ENCODE measurements at places on chromosomes 2 and 18.

GRCh38 chr18:9506046-9506792 lies 30.9 kb downstream of the RALBP1 start:
- peak; percentile 1 for DNase-seq

DNA sequence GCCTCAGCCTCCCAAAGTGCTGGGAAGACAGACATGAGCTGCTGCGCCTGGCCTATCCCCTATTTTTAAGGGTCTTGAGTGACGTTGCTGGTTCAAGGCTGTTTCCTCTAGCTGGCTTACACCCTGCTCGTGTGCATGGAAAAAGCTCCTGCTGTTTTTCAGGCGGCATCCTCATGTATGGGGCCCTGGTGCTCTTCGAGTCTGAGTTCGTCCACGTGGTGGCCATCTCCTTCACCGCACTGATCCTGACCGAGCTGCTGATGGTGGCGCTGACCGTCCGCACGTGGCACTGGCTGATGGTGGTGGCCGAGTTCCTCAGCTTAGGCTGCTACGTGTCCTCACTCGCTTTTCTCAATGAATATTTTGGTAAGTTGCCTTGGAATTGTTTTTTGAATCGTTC lies 22.0 kb upstream of the NFATC1 start:
- no peak for DNase-seq

GRCh38 chr2:95043300-95044093 lies 18.0 kb downstream of the MAL start:
- DNase-seq: no peak

GRCh38 chr2:178404368-178404767 lies 46.6 kb downstream of the PRKRA start:
- DNase-seq: peak; percentile 53

GRCh38 chr2:239720361-239721360 lies 304.5 kb downstream of the NDUFA10 start:
- no peak for DNase-seq

- no peak for DNase-seq
These were observed 539.2 kb downstream of the SLC4A3 start for GRCh38 chr2:220166616-220167015.

GRCh38 chr18:374721-375168 lies 106.9 kb upstream of the THOC1 start:
- DNase-seq: no peak

DNA sequence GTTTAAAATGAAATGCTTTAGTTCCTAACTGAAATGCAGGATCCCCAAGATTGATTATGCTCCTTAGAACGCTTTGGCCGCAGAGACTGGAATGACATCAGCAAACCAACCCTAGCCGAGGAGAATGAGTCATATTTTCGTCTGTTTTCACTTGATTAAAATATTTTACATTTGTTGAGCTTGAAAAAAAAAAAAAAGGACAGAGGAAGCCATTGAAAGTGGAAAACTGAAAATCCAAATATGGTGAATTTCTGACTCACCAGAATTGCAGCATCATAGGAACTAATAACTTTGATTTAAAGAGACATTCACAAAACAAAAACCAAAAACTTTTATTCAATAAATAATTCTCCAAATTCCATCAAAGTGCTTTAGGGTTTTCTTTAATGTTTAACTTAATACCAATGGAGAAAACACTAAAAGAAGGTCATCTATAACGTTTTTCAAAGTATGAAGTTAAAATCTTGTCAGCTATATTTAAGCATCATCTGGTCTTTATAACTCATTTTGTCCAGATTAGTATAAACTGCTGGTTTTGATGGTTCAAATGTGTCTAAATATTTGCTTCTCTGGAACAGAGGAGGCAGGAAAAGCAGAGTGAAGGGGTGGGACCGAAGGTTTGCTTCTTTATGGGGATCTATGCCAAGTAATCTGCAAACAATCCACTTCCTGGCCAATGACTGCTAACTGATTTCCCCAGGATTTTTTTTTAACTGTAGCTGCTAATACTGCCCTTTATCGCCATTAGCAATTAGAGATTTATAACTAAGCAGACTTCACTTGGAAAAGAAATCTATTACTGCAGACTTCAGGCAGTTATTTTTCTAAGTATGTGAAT lies 30.9 kb upstream of the COL5A2 start:
- DNase-seq: peak; percentile 75

DNA sequence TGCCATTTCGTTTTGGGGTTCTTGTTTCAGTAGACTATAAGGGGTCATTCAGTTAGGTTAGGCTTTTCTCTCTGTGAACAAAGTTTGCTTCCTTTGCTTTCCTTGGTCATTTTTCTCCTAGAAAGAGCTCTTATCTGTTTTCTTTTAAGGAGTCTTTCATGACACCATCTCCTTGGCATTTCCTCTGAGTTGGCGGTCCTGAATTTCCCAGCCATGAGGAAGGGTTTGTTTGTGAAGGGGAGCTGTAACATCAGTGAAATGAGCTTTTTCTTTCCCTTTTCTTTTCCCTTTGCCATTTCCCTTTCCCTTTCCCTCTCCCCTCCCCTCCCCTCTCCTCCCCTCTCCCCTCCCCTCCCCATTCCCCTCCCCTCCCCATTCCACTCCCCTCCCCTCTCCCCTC lies 61.7 kb downstream of the MAP4K4 start:
- DNase-seq: peak; percentile 86

GRCh38 chr18:69230204-69230603 lies 170.5 kb upstream of the DOK6 start:
- no peak for DNase-seq

- no peak for DNase-seq
These were observed 15.9 kb downstream of the MYO7B start for GRCh38 chr2:127551221-127551930.

DNA sequence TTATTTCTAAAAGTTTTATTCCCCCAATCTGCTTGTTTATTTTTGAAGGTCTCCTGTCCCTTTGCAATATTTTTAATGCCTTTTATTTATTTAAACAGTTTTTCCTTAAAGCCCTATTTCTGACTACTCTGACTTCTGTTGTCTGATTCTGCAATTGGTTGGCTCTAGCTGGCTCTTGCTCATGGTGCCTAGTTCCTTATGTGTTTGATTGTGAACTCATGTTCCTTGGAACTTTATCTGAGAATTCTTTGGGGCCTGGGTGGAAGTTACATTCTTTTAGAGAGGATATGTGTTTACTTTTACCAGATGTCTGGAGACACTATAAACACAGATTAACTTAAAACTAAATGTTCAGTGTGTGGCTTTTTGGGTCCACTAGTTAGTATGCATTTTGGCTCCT lies 175.9 kb downstream of the DYSF start:
- DNase-seq: no peak

DNA sequence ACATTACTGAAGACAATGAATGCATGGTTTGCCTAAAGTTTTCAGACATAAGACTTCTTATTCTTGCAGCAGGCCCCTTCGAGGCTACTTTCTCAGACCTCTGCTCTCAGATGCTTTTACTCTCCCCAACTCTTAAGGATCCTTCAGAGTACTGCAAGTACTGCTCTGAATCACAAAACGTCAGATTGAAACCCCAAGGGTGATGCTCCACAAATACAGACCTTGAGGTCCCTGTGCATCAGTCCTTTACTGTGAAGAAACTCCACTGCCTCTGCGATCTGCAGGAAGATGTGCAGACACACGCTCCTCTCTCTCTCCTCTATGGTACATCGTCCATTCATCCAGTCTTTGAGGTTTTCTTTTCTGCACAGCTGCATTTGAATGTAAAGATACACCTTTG lies 52.8 kb downstream of the EIF2AK3 start:
- DNase-seq: no peak

GRCh38 chr2:163248376-163249253 lies 410.0 kb upstream of the KCNH7 start:
- DNase-seq: no peak

DNA sequence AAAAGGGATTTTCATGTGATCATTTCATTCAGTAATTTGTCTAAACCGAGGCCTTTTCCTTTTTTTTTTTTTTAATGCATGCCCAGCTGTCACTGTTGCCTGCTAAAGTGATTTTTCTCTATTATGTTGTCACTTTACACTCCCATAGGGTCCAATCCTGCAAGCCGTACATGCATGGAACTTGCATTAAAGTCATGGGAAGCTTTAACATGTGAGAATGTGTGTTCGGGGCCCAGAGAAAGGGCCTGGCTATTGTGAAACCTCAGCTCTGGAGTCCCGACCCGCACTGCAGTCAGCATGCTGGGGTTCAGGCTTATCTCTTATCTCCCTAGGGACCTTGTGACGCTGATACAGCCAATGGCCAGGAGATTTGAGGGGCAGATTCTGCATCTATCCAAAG lies 474.6 kb downstream of the SLC4A3 start:
- no peak for DNase-seq

GRCh38 chr18:9913151-9913525 lies 678 bp upstream of the VAPA start:
- no peak for DNase-seq

GRCh38 chr18:52000435-52000834 lies 339.6 kb upstream of the DCC start:
- DNase-seq: no peak

DNA sequence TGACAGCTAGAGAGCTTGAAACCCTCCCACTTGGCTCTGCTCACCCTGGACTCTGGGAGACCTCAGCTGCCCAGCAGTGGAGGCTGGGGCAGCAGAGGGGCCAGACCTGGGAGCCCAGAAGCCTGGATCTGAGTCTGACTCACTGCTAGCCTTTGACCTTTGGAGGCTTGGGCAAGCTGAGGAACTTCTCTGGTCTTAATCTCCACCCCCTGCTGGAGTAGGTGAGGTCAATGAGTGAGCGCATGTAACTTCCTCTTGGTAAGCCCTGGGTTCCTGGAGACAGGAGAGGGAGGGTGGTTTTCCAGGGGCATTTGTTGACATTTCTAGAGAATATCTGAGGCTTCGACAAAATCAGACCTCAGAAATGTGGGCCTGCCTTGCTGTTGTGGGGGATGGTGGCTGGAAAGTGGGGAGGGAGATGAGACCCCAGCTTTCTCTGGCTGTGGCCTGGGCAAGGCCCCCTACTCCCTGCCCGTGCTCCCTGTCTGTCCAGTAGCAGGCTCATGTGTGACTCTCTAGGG lies 73.0 kb upstream of the YWHAQ start:
- peak; percentile 81 for DNase-seq

GRCh38 chr2:27855476-27855875 lies 34.7 kb downstream of the RBKS start:
- DNase-seq: peak; percentile 57

GRCh38 chr2:206570199-206570598 lies 72.1 kb upstream of the FAM237A start:
- no peak for DNase-seq

DNA sequence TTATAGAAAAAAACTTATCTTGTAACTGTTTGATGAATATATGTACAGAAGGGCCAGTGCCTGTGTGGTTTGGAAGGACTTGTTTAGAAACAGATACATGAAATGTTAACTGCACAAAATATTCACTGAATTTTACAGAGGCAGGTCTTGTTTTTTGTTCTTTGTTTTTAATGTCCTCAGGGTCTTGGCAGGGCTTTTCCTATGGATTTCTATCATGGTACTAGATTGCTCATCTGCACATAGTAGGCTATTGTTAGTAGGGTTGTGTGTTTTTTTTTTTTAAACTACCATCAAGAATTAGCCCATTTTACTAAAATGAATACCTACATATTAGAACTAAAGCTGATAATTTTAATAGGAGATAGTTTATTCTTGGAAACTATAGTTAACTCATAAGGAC lies 3.5 kb downstream of the CABYR start:
- DNase-seq: no peak

DNA sequence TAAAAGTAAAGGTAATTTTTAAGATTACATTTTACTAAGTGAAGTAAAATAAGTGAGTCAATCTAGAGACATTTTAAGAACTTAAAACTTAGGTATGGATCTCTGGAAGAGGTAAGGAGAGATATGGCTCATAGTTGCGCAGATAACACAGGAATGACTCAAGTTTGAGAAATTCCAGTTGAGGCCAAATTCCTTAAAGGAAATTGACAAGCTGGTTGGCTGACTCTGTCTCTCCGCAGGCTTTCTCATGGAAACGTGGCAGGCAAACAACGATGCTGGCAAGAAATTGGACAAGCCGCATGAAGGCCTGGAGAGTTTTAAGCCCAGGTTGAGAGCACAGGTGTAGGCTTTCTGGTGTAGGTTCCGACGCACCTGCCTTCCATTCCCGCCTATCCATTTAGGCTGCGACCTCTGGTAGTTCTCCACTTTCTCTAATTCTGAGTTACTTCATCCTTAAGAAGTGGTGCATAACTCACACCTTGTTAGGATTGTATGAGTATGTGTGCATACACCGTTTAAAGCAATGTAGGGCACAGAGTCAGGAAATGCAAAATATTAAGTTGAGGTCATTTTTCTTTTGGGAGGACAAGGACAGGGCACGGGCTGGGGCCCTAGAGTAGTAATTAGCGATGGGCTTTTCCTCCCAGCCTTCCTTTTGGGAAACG lies 589 bp upstream of the DAW1 start:
- peak; percentile 65 for DNase-seq

GRCh38 chr2:172998547-172999272 lies 76.9 kb upstream of the MAP3K20 start:
- DNase-seq: no peak

DNA sequence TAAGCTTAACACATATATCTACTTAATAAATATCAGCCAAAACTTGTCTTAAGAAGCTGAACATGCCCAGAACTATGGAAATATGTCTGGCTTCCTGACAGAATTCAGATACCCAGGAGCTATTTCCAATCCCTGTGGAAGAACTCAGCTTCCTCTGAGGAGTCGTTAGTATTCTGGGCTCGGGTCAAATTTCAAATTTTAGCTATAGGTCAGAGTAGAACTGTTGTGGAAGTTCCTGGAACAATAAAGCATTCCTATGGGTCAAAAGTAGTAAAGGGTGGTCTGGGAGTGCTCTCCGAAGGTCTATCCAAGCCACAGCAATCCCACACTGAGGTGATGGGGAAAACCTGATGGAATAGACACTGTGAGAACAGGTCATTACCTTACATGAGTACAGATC lies 342.7 kb upstream of the CHST9 start:
- no peak for DNase-seq

GRCh38 chr2:12604341-12604740 lies 112.4 kb upstream of the TRIB2 start:
- no peak for DNase-seq

DNA sequence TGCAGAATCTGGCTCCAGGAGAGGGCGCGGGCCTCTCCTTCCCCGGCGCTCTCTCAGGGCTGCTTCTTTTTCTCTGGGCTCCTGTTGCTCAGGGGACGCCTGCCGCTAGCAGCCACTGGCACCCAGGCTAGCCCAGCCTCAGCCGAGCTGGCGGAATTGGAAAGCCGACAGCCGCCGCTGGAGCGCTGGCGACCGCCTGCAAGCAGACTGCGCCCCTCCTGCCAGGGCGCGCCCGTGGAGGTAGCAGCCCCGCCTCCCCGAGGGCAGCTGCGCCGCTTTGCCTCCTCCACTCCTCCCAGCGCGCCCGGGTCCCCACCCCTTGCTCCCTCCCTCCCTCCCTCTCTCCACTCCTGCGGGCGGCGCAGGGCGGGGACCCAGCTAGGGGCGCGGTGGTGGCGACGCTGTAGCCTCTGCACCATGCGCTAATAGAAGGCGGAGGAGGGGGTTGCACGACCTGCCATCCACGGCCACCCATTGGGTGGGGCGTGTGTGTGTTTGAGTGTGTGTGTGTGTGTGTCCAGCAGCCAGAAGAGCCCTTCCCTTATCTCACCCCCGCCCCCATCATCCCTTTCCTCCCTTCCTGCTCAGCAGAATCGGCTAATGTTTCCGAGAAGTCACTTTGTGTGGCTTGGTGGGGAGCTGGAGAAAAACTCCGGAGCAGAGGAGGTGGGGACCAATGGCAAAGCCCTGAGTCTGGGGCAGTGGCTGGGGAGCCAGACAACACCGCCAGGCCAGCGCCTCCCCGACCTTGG lies at the start of gene SCN9A:
SCN9A (minus strand) TSS at position 209 of the 752 bp plus-strand sequence. CDS start 64,188 bp downstream, outside the sequence.
- DNase-seq: no peak

GRCh38 chr2:33529771-33530481 lies 53.5 kb downstream of the RASGRP3 start:
- peak; percentile 32 for DNase-seq

- DNase-seq: no peak
These were observed 83.6 kb upstream of the NPAS2 start for GRCh38 chr2:100736121-100736915.
